ENCODE measurements at places on chromosomes 12 and 14.

DNA sequence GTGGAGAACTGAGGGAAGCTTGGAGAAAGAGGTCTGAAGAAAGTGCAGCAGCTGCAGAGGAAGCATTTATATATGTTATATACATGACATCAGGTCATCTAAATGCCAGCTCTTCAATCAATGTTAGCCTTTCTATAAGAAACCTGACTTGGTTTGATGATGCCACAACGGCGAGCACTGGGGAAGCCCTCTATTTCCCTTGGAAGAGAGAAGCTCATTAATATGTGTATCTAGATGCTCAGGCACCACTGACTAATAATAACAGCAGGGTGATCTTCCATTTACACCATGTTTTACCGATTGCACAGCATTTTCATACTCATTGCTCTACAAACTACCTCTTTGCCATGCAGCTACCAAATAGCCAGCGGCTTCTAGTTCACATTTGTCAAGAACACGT lies 811 bp downstream of the ACYP1 start:
- no peak for DNase-seq

DNA sequence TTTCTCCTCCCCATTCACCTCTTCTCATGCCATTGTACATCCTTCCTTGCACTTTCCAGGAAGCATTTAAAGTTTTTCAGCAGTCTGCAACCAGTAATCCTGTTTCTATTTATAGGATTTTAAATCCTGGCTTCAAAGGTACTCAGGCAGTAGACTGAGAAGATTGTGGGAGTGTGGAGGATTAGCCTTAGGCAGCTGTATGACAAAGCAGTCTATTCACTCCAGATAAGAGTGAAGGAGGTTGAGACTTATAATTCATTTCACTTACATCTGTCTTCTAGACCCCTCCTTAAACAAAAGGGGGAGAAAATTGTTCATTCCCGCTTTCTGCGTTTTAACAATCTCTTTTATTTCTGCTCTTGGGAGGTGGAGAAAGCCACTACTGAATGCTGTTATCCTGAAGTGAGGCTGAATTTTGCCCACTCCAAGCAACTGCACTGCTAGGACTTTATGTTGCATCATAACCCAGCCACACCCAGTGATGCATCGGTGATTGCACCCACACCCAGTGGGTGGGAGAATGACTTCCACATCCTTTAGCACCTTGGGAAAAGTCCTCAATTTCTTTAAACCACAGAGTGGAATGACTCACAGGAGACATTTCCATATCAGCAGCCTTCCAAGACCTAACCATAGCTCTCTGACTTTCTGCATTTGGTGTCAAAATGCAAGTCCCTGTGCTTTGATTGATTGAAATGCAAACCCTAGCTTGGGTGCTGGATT lies 382.5 kb upstream of the ATP2B1 start:
- DNase-seq = no peak

- no peak for DNase-seq
Measured at GRCh38 chr12:93102312-93102711, 173.2 kb upstream of the EEA1 start.

DNA sequence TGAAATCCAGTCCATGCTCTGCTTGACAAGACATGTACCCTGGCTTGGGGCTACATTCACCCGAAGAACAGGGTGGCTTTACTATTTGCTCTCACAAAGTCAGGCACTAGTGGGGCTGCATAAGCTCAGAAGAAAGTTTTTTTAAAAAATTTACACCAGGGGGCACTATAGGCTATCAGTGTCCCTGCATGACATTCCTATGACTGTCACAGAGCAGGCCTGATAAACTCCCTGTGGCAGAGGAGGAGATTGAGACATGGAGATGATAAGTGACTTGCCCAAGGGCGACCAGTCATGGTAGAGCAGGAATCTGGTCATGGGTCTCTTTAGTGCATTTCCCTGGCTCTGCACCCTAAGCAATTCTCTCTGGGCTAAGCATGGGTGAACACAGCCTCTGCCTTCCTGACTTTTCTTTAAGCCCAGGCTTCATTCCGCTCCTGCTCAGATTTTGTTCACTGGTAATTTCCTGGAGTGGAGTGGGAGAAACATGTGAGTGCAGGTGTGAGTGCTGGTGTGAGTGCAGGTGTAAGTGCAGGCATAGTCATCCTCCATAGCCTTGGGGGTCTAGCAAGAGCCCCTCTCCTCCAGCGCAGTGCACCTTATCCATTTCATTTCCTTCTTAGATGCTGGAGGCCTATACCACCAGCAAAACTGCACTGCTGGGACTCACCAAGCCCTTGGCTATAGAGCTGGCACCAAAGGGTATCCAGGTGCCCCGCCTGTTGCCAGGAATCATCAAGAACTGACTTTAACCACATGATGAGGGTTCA lies 91.6 kb downstream of the DHRS2 start:
- DNase-seq = no peak

DNA sequence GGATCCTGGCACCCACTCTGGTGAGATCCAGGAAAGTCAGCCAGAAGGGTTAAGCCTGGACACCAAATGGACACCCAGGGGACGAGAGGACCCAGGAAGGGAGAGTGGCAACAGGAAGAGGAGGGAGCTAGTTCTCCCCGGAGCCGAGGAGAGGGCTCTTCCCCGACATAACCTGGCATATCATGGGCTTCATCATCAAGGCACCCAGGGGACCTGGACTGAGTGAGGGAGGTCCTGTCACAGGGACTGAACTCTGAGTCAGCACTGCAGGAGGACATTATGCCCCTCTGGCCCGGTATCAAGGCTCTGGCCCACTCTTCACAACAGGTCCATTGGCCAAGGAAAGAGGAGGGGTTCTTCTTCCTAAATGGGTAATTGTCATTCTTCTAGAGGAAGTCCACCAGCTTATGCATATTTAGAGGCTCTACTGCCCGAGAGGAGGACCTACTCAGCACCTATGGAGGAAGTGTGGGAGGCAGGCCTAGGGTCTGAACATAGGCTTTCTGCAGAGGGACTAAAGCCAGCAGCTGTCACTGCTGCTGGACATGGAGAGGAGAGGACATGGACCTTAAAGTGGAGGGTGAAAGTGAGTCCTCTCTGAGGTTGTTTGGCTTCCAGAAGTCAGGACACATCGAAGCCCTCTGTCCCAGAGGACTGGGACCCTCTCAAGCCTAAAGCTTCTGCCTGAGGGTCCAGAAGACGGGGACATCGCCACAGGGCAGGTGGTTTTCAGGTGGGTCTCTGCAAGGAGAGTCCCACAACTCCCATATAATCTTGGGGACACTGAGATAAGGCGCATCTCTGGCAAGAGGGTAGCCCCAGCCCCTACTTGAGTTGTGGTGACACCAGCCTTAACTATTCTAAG lies 18.6 kb downstream of the ISCA2 start:
- no peak for DNase-seq

GRCh38 chr12:2970744-2971143 lies 11.5 kb downstream of the TEAD4 start:
- no peak for DNase-seq

DNA sequence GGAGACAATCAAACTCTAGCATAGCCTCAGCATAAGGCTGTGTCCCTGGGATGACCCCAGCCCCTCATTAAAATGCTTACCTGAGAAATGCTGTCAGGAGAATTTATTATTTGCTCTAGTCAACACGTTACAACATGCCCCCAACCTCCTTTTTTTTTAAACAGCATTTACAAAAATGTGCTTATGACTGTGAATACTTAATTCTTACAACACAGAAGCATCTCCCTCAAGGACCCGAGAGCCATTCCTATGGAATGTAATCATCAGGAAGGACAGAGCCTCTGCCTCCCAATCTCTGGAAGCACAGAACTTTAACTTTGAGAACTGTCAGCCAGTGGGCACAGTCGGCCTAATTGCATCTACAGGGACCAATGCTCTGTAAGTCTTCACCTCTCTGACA lies 136.6 kb upstream of the OVCH1 start:
- DNase-seq = no peak

DNA sequence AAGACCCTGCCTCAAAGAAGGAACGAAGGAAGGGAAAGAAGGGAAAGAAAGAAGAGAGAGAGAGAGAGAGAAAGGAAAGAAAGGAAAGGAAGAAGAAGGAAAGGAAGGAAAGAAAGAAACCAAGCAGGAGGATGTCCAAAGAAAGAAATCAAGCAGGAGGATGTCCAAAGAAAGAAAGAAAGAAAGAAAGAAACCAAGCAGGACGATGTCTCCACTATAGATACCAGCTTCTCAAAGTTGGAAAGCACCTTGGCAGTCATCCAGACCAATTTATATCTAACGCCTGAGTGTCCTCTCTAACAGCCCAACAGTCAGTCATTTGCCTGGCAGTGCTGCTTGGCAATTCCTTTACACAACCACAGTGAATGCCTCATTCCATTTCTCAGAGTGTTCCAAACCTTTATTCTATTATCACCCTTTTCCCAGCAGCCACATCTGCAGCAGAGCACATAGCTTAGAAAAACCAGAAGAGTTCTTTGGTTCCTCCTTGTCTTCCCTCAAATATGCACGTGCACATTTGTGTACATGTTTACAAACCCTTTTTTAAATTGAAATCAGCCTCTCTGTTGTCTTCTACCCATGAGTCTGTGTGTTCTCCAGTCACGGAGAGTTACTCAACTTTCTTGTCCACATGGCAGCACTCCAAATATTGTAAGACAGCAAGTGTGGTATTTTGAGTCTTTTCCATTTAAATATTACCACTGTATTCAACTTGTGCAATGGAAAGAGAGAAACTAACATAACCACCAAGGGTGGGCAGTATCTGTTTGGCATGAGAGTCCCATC lies 138.4 kb downstream of the STXBP6 start:
- no peak for DNase-seq

GRCh38 chr14:58129208-58129607 lies 22.8 kb downstream of the ARMH4 start:
- DNase-seq = no peak

- DNase-seq = no peak
Measured at GRCh38 chr14:91839749-91840148, 27.6 kb downstream of the TC2N start.

DNA sequence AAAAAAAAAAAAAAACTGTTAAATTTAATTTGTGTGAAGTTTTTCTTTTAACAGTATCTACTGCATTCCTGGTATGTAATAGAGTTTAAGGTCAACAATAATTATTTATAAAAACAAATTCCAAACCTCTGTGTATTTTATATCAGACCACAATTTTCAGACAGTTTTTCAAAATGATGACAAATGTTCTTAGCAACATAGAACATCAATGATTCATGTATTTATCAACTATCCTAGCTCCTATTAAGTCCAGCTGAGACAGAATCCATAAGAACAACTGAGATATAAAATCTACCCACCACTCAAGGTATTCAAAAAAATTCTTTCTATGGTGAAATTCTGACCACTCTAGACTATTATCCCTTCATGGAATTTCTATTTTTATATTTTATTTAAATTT lies 144.5 kb downstream of the EPS8 start:
- no peak for DNase-seq

DNA sequence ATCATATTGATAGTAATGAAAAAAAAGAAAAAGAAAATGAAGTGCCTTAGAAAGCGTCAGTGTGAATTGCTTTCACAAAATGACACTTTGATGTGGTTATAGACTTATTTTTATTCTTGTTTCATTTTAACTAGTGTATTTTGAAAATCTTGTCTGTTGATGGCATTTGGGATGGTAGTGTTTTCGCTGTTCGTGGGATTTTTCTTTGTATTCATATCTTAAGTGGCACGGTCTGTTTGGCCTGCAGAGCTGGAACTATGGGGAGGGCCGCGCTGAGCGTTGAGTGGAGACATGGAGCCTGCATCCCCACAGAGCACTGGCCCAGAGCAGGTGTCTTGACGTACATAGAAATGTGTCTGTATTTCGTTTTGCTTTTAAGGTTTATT lies 61.6 kb downstream of the WDR20 start:
- DNase-seq = no peak

DNA sequence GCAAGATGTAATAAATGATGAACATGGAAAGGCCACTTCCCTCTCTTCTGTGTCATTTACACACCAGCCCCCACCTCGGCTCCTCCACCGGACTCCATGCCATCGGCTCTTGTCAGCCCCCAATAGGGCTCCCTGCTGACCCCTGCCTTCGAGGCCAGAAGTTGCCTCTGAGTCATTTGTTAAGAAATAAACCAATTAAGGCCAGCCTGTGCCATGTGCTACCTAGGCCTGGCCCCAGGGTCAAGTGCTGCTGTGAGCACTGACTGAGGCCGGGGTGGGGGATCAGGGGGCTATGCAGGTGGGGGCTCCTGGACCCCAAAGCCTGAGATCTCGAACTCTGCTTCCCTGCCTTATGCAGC lies 53.2 kb downstream of the TESC start:
- DNase-seq = no peak

DNA sequence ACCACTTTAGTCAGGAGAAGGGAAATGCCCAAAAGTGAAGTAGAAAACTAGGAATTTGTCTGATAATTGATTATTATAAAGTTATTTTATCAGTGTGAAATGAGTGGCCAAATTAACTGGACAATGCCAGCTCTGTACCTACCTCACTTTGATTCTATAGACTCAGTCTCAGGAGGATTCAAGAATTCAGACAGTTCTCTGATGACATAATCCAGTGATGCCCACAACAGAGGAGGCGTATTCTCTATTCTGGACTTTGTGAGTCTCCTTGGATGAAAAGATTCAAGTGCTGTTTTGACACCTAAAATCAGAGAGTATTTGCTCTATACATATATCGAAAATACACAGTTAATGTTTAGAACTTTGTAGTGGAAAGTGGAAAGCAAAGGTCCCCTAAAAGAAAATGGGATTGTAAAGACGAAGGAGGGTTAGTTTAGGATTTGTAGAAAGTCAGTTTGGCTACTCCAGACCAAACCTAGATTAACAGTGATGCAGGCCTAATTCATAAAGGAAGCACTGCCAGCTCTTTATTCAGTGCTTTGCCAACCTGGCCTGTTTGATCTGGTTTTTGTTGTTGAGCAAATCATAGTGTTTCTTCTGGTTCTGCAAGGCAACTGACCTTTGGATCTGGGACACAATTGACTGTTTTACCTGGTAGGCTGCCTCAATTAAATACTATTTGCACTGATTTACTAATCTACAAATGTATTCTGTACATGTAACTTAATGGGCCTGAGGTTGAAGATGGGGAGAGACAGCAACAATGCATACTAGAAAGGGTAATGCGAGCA lies 67.4 kb downstream of the DAD1 start:
- no peak for DNase-seq

DNA sequence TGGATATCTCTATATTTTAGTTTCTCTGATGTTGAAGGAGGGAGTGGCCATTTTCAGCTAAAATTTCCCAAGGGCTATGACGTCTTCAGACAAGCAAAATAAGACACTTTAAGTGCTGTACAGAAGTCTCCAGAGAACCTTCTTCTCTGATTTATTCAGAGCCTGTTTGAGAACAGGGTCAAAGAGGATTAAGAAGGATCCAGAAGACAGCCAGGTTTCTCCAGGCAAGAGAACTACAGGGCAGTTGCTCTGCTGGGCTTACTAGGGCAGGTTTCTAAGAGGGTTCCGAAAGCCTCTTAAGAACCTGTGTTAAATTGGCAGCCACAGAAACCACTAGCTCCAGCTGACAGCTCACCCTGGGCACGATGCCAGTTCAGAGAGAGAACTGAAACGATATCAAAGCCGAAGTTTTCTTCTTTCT lies 1.2 kb downstream of the MGP start:
- no peak for DNase-seq

Measured in vagina (tissue), 2 donors.